Left colon (tissue), 2 donors: ENCODE measurements at places on chromosomes 6 and 20. TPM values are rescaled to one million over a fixed set of nuclear protein-coding genes. Genes with fewer than 3 reads are reported as not detected.
A peak's percentile ranks its signal among the peaks of the same experiment; 100 is the strongest.

RSPH4A gene
- total RNA-seq: 0.27 TPM

ASCC3 gene
- total RNA-seq: 37.2 TPM

MEP1A gene
- 197 TPM for total RNA-seq

VGLL2 gene
- not detected for total RNA-seq

RSPH9 gene
- not detected for total RNA-seq

SEC63 gene
- 64.9 TPM for total RNA-seq

GRCh38 chr6:40044196-40044595, 109.9 kb upstream of the MOCS1 start:
- DNase-seq: no peak

DNA sequence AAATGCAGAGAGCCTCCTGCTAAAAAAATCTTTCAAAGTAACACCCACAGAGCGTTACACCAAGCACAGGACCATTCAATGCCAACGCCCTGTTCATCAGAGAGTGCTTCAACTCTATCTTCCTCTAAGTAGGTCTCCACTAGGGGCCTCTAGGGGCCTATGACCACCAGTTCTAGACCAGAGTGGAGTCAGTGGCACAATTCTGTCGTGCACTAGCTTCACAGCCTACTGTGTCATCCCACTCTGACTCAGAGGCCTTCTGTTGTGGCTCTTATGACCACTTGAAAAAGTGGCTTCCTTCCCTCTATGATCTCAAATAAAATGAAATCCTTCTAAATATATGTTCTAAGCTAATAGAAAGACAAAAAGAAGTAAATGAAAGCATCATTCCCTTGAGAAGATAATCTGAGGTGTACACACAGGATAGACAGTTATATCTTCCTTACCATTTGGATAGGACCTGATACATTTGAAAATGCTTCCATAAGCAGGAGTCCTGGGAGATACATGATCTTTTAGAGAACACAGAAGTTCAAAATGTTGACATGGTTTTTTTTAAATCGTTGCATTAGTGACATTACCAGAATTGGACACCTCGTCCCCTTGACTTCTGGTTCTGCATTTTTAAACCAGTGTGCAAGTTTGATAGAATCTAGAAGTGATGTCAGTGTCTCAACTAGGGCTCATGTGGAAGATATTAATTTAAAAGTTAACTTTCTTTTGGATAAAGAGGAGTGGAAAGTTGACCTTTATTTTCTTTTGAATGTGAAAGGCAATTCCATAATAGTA, 151.9 kb downstream of the SH3BGRL2 start:
- no peak for DNase-seq

DNA sequence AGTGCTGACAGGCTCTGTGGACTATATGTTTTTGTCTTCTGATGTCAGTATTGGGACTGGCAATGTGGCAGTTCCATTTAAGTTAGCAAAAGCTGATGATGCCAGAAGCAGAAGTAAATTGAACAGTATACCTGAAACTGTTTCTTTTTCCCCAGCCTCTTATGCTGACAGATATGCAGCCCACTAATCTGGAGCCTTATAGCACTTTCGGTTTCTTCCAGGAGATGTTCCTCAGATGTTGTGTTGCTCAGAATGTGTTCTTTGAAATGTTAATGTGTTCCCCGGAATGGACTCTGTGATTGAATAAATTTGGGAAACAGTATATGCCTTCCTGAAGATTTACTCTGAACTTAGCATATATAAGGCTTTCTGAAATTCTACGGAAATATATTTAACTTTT, 80.7 kb upstream of the MRAP2 start:
- no peak for DNase-seq

GRCh38 chr6:45880676-45881075, 135.0 kb downstream of the CLIC5 start:
- no peak for DNase-seq

GRCh38 chr6:36020154-36020553, 4.3 kb downstream of the SLC26A8 start:
- no peak for DNase-seq

DNA sequence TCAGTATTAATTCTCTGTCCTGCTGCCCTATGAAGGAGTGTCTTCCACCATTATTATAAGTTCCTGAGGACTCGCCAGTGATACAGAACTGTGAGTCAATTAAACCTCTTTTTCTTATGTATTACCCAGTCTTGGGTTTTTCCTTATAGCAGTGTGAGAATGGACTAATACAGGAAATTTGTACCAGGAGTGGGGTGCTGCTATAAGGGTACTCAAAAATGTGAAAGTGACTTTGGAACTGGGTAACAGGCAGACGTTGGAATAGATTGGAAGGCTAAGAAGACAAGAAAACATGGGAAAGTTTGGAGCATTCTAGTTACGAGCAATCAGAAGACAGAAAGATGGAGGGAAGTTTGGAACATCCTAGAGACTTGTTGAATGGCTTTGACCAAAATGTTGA, 616.7 kb upstream of the EPHA7 start:
- DNase-seq: no peak

GRCh38 chr20:46569961-46570360, 19.5 kb upstream of the OCSTAMP start:
- no peak for DNase-seq

DNA sequence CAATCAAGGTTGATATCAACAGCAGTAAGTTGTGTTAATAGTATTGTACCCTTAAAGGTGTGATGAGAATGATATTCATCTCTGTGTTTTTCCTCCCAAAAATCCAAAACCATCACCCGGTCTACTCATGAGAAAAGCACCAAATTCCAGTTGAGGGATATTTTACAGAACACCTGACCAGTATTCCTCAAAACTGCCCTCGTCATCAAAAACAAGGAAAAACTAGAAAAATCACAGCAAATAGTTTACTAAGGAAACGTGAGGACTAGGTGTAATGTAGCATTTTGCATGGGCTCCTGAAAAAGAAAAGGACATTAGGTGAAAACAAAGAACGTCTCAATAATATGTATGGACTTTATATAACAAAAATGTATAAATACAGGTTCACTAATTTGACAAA, 394.4 kb upstream of the NRSN1 start:
- no peak for DNase-seq

GRCh38 chr6:6998194-6998569, 109.6 kb upstream of the RREB1 start:
- no peak for DNase-seq

- no peak for DNase-seq
Observed at GRCh38 chr6:86031713-86032112, 389.0 kb upstream of the SYNCRIP start.

GRCh38 chr20:35515949-35516645, 13.4 kb downstream of the C20orf173 start:
- no peak for DNase-seq

DNA sequence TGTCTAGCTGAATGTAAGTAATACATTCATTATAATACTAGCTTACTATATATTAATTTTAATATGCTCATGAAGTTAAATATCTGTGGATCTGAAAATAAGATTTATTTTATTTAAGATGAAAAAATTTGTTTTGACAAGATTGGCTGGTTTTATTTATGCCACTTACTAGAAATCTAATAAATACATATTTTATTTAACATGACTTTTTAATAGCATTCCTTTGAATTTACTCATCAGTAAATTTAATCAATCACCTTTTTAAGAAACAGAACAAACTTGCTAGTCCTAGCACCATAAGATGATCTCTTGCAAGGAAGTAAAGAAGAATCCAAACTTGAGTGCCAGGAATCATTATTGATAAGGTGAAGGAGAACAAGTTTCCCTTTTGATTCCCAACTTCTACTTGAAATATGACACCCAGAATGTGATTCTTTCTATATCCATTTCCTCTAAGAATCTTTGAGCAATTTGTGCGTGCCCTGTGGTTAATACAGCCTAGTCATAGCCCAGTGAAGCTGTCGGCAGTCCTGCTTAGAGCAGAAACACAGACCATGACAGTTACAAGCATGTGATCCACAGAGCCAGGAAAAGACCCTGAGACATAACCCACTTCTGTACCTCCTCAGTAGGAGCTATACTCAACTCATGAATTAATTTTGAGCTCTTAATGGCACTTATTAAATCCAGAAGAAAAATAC, 282.3 kb upstream of the QKI start:
- DNase-seq: no peak

DNA sequence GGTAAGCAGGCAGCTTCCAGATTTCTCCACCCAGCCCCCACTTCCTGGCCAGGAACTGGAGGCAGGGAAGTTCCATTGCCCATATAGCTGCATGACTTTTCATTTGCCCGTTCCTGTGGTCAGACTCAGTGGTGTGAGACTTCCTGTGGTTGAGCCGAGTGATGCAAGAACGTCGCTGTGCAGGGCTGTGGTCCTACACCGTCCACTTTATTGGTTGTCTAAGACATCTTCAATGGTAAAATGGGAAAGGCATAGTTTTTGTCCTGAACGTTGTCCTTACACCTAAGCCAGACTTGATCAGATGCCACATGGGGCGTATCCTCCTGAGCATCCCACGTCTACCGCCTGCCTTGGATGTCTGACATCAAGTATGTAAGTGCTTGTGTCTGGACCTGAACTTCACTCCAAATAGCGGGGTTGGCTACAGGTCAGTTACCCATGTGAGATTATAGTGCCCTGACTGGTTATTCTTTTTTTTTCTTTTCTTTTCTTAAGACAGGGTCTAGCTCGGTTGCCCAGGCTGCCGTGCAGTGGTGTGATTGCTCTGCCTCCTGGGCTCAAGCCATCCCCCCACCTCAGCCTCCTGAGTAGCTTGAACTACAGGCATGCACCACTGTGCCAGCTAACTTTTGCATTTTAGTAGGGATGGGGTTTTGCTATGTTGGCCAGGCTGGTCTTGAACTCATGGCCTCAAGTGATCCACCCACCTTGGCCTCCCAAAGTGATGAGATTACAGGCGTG, 25.9 kb upstream of the GTSF1L start:
- peak; percentile 59 for DNase-seq

GRCh38 chr6:160154471-160154870, 32.9 kb downstream of the SLC22A1 start:
- no peak for DNase-seq

DNA sequence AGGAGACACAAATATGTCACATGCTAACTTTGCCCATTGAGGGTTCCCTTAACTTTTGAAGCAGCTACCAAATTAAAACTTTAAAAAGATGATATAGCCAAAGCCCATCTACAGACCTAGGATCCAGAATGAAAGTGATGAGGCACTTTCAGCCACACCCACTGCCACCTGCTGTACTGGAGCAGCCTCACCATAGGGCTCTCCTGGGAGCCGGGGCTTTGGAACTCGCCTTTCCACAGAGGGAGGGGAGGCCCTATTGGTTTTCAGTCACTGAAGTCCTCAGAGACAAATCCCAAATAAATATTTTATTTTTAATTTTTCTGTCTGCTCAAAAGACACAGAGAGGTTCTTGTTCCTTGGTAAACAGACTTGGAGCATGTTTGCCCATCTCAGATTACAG, 238.1 kb upstream of the TAB2 start:
- DNase-seq: no peak

DNA sequence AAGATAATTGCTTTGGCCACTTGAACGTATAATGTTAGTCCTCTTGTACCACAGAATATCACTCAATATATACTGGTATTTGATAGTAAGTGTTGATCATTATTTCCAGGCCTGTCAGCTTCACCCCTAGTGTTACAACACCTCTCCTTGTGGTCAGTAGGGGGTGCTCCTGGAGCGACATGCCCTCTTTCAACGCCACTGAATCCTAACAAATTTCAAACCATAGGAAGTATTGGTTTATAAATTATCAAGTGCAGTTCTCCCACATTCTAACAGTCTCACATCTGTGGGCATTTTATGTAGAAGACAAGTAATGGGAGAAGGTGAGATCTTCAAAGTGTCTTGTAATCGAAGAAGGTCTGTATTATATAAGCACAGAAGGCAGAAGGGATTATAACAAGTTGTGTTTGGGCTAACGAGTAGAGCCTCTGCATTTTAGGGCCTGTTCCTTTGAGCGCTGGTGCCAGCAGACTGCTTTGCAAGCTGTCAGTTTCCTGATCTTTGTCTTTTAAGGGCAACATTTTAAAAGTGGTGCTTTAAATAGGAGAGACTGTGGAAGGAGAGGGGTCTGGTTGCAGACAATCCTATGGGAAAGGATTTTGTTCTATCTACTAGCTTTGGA, 57.1 kb upstream of the CEP162 start:
- no peak for DNase-seq

DNA sequence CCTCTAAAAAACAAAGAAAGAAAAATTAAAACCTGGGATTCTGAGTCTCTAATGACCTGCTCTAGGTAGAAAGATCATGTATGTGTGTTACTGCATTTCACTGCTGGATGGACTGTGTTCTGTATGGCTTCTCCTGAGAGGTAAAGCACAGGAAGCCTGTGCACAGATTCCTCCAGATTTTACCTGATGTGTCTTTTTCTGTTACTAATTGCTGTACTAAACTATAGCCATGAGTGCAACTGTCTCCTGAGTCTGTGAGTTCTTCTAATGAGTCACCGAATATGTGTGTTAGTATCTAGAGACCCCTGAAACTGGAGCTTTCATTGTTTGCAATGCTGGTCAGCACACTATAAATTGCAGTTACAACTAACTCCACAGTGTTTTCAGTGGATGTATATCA, 270.8 kb downstream of the CDKAL1 start:
- no peak for DNase-seq

DNA sequence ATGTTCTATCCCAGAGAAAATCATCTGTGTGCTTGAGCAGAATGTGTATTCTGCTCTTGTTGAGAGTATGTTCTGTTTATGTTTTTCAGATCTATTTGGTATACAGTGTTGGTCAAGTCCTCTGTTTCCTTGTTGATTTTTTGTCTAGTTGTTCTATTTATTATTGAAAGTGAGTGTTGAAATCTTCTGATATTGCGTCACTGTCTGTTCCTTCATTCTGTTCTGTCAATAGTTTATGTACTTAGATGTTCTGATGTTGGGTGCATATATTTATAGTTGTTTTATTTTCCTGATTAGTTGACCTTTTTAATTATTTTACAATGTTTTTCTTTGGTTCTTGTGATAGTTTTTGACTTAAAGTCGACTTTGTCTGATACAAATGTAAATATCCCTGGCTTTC, 458.7 kb upstream of the HSF2 start:
- no peak for DNase-seq

DNA sequence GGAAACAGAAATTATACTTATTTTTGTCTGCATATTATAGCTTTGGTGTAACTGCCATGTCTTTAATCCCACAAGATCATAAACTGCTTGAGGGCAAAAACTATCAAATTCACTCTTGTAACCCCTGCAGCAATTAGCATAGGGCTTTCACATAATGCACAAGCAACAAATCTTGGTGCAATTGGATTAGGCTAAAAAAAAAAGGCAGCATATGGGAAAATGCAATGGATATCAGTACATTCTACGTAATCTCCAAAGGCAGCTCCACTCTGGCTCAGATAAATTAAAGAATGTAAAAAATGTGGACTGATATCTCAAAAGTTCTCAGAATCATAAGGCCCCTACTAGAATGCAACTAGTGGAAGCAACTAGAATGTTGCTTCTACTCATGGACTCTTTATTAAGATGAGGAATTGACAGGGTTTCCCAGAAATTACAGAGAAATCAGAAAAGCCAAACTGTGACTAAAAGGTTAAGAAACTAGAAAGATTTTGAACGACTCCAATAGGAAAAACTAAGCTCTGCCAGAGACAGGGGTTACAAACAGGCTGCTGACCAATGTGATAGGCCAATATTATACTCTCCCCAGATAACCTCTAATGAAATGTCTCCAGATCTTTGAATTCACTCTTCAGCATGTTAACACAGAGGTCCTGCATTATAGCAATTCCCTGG, 55.0 kb downstream of the FILIP1 start:
- no peak for DNase-seq

- no peak for DNase-seq
Observed at GRCh38 chr6:18416341-18416679, 29.2 kb downstream of the RNF144B start.

GRCh38 chr6:87687296-87687695, 14.7 kb downstream of the AKIRIN2 start:
- DNase-seq: no peak

- no peak for DNase-seq
Observed at GRCh38 chr6:14974792-14975470, 270.9 kb upstream of the JARID2 start.
